ENCODE measurements at places on chromosomes 3 and 15. TPM values are rescaled to one million over a fixed set of nuclear protein-coding genes. Genes with fewer than 3 reads are reported as not detected.

DZIP1L gene
- polyA plus RNA-seq, result 0.27 TPM

CNTN3 gene
- 0.66 TPM for polyA plus RNA-seq

ZXDC gene
- 10.8 TPM for polyA plus RNA-seq

DNA sequence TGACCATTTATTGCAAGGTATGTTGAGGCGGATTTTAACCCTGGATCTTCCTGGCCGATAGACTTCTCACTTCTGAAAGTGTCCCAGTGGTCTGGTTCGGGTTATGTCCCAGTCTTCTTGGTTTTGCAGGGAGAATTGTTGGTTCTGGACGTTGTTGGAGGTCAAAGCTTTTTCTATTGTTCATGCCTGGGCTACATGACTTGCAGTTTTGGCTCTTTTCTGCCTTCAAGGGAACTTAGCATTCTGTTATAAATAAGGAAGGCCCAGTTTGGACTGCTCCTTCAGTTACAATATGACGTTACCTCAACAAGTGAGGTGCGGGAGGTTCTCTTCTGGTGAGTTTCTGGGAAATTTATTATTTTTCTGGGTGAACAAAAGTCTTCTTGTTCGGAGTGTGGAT is 614.3 kb downstream of the DIPK2A start:
- no peak overlapping the region for H3K27ac ChIP-seq
- no peaks in the 10 kb centered on the region for H3K4me1 ChIP-seq
- H3K4me3 ChIP-seq, result no peak overlapping the region
- no peaks in the 10 kb centered on the region for H3K36me3 ChIP-seq

GRCh38 chr15:77144492-77145070 is 73.7 kb upstream of the TSPAN3 start:
- no peaks in the 10 kb centered on the region for H3K4me1 ChIP-seq
- no peak for DNase-seq
- H3K27me3 ChIP-seq, result no peaks in the 10 kb centered on the region
- H3K4me3 ChIP-seq, result no peak overlapping the region

DNA sequence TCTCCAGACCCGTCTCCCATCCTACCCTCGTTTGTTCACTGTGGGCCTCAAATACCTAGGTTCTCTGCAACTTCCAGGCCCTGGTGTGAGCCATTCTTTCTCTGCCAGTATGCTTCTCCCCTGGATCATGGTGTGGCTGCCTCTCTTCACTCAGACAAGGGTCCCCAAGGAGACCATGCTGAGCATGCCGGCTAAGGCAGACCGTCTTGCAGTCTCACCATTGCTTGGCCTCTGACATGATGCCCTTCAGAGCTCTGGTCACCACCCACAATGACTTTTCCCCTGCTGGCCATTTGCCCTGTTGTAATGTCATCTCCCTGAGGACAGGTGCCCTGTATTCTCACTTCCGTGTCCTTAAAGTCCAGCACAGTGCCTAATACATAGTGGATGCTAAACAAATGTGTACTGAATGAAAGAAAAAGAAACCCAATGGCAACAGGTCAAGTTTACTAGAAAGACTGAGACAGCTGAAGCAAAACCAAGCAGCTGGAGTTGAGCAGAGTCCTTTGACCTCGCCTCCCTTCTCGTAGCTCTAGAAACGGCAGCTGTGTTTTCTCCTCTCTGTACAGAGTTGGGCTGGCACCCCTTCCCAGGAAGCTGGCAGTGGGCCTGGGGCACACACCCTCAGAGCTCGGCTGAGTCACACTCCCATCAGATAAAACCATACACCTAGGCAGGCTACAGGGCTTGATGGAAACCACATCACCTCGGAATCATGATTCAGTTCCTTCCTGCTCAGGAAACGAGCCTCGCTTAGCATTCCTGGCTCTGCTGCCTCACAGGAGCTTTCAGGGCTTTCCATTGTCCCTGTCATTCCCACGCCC is 8.6 kb downstream of the TLR9 start:
- no peaks in the 10 kb centered on the region for H3K27me3 ChIP-seq
- H3K4me1 ChIP-seq, result peaks cover 8% of the 10 kb centered on the region
- DNase-seq, result peak; percentile 97
- H3K36me3 ChIP-seq, result peaks cover 7% of the 10 kb centered on the region

- H3K4me3 ChIP-seq, result no peak overlapping the region
- no peaks in the 10 kb centered on the region for H3K4me1 ChIP-seq
- H3K36me3 ChIP-seq, result no peaks in the 10 kb centered on the region
- no peaks in the 10 kb centered on the region for H3K27me3 ChIP-seq
- no peak overlapping the region for H3K27ac ChIP-seq
These were observed 108.2 kb upstream of the KBTBD8 start for GRCh38 chr3:66889750-66890494.

DNA sequence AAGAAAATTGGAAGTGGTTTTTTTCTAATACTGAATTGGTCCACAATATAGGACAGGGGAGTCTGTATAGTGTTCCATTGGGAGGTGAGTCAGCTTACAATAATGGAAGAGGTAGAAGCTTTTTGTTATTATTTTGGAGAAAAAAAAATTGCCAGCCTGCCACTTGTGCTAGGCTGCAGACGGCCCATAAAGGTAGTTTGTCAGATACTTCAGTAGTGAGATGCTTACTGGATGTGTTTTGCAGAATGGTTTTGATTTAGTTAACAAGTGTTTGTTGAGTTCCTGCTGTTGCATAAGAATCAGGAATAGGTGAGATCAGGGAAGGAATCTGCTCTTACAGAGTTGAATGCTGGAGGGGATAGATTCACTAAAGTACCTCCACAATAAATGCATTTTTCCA is 1.0 kb downstream of the DTWD1 start:
- H3K4me1 ChIP-seq, result no peaks in the 10 kb centered on the region
- H3K27ac ChIP-seq, result no peak overlapping the region
- peaks cover 4% of the 10 kb centered on the region for H3K36me3 ChIP-seq

- H3K27me3 ChIP-seq, result no peaks in the 10 kb centered on the region
- H3K36me3 ChIP-seq, result no peaks in the 10 kb centered on the region
- no peak overlapping the region for H3K4me3 ChIP-seq
- peak; percentile 63 for DNase-seq
- peaks cover 1% of the 10 kb centered on the region for H3K4me1 ChIP-seq
These were observed 45.5 kb upstream of the SUCLG2 start for GRCh38 chr3:67699882-67700281.

GRCh38 chr3:183375337-183375736 is 53.1 kb downstream of the MCF2L2 start:
- no peak for DNase-seq
- peaks cover 22% of the 10 kb centered on the region for H3K4me1 ChIP-seq
- H3K27me3 ChIP-seq, result no peaks in the 10 kb centered on the region

DNA sequence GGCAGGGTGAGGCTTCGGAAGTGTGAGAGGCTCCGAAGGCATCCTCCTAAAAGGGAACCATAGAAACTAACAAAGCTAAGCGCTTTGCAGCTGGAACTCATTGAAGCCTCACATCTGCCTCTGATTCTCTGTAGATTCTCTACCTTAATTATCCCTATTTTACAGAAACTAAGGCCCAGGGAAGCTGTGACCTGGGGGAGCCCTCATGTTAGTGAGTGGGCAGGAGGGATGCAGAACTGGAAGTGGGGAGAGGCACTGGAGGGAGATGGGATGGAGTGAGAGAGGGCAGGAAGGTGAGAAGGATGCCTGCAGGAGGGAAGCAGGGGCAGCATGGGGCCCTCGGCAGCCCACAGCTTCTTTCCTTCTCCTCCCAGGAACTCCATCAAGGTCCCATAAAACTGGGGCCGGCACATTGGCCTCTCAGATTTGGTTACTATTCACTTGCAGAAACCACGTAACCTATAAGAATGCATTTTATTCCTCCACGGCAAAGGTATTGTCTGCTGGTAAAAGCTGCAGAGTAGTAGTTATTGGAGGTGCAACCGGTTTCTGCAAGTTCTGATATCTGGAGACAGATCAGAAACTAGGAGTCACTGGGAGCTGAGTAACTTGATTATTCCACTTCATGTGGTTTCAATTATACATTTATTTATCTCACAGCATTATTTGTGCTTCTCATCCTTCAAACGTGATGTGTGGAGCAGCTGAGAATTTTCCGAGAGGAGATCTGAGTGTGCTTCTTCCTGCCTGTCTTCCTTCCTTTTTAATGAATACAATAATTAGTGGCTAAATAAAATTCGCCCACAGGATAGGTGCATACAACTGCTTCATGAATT is 24.0 kb upstream of the CHCHD6 start:
- H3K27me3 ChIP-seq, result no peaks in the 10 kb centered on the region
- H3K36me3 ChIP-seq, result no peaks in the 10 kb centered on the region

GRCh38 chr3:129106866-129107565 is 14.6 kb downstream of the RAB43 start:
- H3K36me3 ChIP-seq, result no peaks in the 10 kb centered on the region
- H3K4me3 ChIP-seq, result no peak overlapping the region
- no peaks in the 10 kb centered on the region for H3K27me3 ChIP-seq
- no peak for DNase-seq
